ENCODE measurements at places on chromosomes 11 and 22. TPM values are rescaled to one million over a fixed set of nuclear protein-coding genes. Genes with fewer than 3 reads are reported as not detected.

GRCh38 chr22:36823186-36823839 is 6.5 kb upstream of the PVALB start:
- H3K4me1 ChIP-seq: no peaks in the 10 kb centered on the region
- no peak overlapping the region for H3K4me3 ChIP-seq
- no peak for DNase-seq

- no peaks in the 10 kb centered on the region for H3K27me3 ChIP-seq
- H3K36me3 ChIP-seq: no peaks in the 10 kb centered on the region
Measured at GRCh38 chr11:83374311-83374710, 88.1 kb upstream of the CCDC90B start.

The TMEM258 gene
- 148 TPM for total RNA-seq

The ZNRF3 gene
- 1.0 TPM for total RNA-seq

The PKP3 gene
- total RNA-seq: not detected

The NEFH gene
- total RNA-seq: 6.3 TPM

All from CD8-positive, alpha-beta memory T cell (primary cell).